ENCODE measurements at places on chromosomes 11 and 22. TPM values are rescaled to one million over a fixed set of nuclear protein-coding genes. Genes with fewer than 3 reads are reported as not detected.

- H3K36me3 ChIP-seq: no peaks in the 10 kb centered on the region
- no peak overlapping the region for H3K27ac ChIP-seq
- DNase-seq: no peak
- no peak overlapping the region for H3K4me3 ChIP-seq
These were observed 117.0 kb downstream of the FANCF start for GRCh38 chr11:22508665-22509064.

DNA sequence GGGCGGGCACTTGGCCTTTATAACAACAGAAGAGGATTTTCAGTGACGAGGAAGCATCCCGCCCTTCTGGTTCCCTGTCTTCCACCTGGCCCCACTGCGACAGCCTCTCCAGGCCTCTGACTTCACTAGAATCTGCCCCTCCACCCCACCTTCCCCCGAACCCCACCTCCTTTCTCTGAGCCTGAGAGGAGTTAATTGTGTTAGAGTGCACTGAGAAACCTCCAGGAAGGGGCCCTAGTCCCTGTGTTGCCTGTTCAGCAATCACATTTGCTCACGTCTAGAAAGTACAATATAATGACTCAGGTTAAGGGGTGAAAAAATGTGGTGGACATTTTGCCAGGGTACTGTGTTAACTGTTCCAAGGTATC lies 38.8 kb downstream of the PTPRJ start:
- peak; percentile 61 for DNase-seq
- peak overlapping the region; percentile 9 for H3K4me3 ChIP-seq
- H3K27me3 ChIP-seq: no peaks in the 10 kb centered on the region
- peak overlapping the region; percentile 73 for H3K27ac ChIP-seq

- H3K4me1 ChIP-seq: no peaks in the 10 kb centered on the region
- H3K27ac ChIP-seq: no peak overlapping the region
- no peaks in the 10 kb centered on the region for H3K27me3 ChIP-seq
- peaks cover 10% of the 10 kb centered on the region for H3K36me3 ChIP-seq
- no peak for DNase-seq
- H3K4me3 ChIP-seq: no peak overlapping the region
These were observed 106.3 kb downstream of the ATXN10 start for GRCh38 chr22:45777852-45778375.

- DNase-seq: no peak
- H3K36me3 ChIP-seq: no peaks in the 10 kb centered on the region
- no peak overlapping the region for H3K27ac ChIP-seq
- H3K4me3 ChIP-seq: no peak overlapping the region
These were observed 684.9 kb upstream of the CCDC90B start for GRCh38 chr11:83971063-83971462.

DNA sequence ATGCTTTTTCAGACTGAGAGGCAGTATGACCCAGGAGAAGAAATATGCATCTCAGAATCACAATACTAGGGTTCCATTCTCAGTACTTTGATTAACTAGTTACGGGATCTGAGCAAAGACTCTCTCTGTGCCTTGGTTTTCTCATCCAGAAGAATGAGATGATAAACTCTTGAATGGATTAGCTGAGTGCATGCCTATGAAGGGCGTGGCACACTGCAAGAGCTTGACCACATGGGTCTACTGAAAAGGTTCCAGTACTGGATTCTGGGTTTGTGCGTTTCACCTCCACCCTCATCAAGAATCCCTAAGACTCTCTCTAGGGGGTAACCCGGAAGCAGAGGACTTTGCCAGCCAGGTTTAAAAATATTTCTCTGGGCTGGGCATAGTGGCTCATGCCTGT lies 25.6 kb downstream of the PGA5 start:
- H3K4me3 ChIP-seq: no peak overlapping the region
- H3K4me1 ChIP-seq: no peaks in the 10 kb centered on the region
- H3K27me3 ChIP-seq: no peaks in the 10 kb centered on the region
- peaks cover 15% of the 10 kb centered on the region for H3K36me3 ChIP-seq
- DNase-seq: no peak

DNA sequence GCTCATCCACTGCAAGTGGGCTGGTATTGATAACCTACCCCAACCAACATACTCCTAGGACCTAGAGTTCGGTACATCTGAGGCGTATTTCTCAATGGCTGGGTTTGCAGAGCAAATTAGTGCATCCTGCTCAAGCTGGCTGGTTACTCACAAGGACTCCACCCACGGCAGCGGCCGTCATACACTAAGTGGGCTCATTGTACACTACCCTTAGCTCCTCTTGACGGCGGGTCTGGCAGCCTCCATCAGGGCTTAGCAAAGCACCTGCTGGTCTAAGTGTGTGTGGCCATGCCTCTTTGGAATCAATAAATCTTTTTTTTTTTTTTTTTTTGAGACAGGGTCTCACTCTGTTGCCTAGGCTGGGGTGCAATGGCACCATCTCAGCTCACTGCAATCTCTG lies 20.2 kb upstream of the KCNJ11 start:
- no peaks in the 10 kb centered on the region for H3K36me3 ChIP-seq
- H3K4me1 ChIP-seq: no peaks in the 10 kb centered on the region
- no peak overlapping the region for H3K4me3 ChIP-seq
- H3K27me3 ChIP-seq: peaks cover 4% of the 10 kb centered on the region
- no peak for DNase-seq
- H3K27ac ChIP-seq: no peak overlapping the region

Gene GGTLC3
- not detected for total RNA-seq

- no peaks in the 10 kb centered on the region for H3K36me3 ChIP-seq
- no peaks in the 10 kb centered on the region for H3K27me3 ChIP-seq
- no peaks in the 10 kb centered on the region for H3K4me1 ChIP-seq
- no peak overlapping the region for H3K4me3 ChIP-seq
- no peak overlapping the region for H3K27ac ChIP-seq
These were observed 420.6 kb upstream of the CNTN5 start for GRCh38 chr11:98600103-98600502.

- no peak for DNase-seq
- no peaks in the 10 kb centered on the region for H3K27me3 ChIP-seq
- H3K36me3 ChIP-seq: peaks cover 55% of the 10 kb centered on the region
- peak overlapping the region; percentile 58 for H3K4me3 ChIP-seq
These were observed 12.8 kb downstream of the ATM start for GRCh38 chr11:108235633-108236032.

DNA sequence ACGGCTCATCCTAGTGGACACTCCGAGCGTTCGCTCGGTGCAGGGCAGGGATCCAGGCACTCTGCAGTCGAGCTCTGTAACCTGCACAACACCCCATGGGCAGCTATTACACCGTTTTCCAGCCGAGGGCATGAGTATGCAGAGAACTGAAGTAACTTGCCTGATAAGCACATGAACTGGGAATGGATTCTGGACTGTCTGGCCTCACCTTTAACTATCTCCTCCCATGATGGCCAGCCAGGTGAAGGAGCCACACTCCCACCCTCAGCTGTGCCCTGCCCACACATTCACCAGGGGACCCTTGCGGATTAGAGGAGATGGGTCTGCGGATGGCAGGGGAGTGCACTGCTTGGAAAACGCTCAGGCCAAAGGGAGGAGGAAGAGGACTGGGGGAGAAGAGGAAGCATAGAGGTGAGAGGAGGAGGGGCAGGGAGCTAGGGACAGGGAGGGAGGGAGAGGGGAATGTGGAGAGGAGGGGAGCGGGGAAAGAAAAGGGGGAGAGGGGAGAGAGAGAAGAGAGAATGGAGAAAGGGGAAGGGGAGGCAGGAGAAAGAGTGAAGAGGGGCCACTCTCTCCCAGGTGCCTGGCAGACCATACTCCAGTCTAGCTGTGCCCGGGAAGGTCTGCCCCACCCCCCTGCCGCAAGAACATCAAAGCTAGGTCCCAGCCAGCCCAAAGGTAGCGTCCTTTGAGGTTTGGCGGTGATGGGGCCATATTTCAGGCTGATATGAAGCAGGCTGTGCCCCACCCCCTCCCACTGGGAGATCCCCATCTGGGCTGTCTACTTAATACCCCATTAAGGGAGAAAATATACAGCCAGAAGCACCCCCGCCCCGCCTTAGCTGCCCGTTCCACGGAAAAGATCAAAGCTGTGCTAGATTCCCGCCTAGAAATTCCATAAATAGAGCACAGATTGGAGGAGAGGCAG lies 33.2 kb upstream of the TCF20 start:
- H3K27me3 ChIP-seq: no peaks in the 10 kb centered on the region
- H3K36me3 ChIP-seq: no peaks in the 10 kb centered on the region
- H3K27ac ChIP-seq: no peak overlapping the region
- H3K4me3 ChIP-seq: no peak overlapping the region
- peaks cover 53% of the 10 kb centered on the region for H3K4me1 ChIP-seq
- DNase-seq: peak; percentile 56

Gene OR52H1
- total RNA-seq: not detected

Gene NRIP3
- total RNA-seq: 1.1 TPM

Gene ADM2
- total RNA-seq: 6.8 TPM

DNA sequence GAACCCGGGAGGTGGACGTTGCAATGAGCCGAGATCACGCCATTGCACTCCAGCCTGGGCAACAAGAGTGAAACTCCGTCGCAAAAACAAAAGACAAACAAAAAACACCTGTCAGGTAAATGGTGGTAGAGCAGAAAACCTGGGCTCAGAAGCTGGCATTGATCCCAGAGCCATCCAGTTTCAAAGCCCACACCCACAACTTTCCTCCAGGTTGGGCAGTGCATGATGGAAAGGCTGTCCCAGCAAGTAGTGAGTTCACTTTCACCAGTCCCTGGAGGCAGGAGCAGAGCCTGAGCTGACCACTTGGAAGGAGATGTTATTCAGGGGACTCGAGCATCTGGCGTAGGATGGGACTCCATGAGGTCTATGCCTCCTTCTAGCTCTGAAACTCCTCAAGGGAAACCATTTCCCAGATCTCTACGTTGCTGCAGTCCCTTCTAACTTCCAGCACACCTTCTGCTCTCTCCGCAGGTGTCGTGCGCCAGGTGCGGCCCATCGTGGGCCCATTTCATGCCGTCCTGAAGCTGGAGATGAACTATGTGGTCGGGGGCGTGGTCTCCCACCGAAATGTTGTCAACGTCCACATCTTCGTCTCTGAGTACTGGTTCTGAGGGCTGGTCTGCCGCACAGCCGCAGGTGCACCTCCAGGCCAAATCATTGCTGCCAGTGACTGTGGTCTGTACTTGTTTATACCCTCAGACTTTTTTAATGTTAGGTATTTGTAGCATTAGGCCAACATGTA lies 71.6 kb upstream of the ATXN10 start:
- H3K27me3 ChIP-seq: peaks cover 2% of the 10 kb centered on the region
- H3K4me3 ChIP-seq: no peak overlapping the region
- H3K36me3 ChIP-seq: no peaks in the 10 kb centered on the region
- no peaks in the 10 kb centered on the region for H3K4me1 ChIP-seq
- no peak for DNase-seq

Gene RAG1
- total RNA-seq: 0.16 TPM

Gene SLC1A2
- not detected for total RNA-seq

DNA sequence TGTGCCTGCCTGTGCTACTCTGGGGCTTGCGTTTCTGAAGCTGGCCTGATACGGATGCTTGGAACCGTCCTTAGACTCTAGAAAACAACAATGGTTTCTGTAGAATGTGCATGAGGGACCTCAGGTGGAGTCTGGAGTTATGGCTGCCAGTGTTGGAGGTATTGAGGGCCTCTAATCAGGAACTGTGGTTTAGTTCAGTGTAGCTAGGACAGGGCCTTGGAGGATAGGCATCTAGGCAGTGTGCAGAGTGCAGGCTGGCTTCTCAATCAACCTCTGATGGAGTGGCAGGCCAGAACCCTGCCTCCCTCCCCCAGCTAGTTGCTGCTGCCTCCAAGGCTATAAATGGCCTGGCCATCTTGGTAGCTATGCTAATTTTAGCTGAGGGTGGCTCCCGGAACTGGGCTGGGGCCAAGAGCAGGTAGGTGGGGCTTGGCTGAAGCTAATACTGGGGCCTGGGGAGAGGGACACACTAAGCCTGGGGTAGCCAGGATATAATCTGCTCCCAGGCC lies 4.0 kb downstream of the STIM1 start:
- DNase-seq: peak; percentile 65
- H3K27me3 ChIP-seq: no peaks in the 10 kb centered on the region
- H3K4me3 ChIP-seq: peak overlapping the region; percentile 82
- H3K36me3 ChIP-seq: peaks cover 37% of the 10 kb centered on the region
- peaks cover 65% of the 10 kb centered on the region for H3K4me1 ChIP-seq

Gene SMTNL1
- total RNA-seq: not detected

DNA sequence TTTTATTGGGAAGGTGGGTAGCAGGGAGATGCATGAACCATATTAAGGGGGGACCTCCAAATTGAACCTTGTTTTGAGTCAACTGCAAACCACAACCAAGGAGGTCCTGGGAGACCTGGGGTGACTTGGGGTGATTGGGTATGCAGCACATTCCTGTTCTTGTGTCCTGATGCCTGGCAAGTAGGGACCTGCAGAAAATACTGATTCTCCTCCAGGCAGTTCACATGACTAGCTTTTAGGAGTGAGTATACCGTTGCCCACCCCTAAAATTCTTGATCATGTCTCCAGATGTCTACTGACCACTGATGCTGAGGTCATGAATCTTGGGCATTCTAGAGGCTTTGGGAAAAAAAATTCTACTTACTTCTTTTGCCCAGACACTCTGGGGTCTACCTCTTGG lies 6.3 kb downstream of the EHF start:
- no peaks in the 10 kb centered on the region for H3K36me3 ChIP-seq
- peaks cover 31% of the 10 kb centered on the region for H3K27me3 ChIP-seq

- H3K27ac ChIP-seq: no peak overlapping the region
- DNase-seq: no peak
- no peaks in the 10 kb centered on the region for H3K36me3 ChIP-seq
- H3K4me3 ChIP-seq: no peak overlapping the region
These were observed 118.8 kb downstream of the DBX1 start for GRCh38 chr11:20041499-20041898.

DNA sequence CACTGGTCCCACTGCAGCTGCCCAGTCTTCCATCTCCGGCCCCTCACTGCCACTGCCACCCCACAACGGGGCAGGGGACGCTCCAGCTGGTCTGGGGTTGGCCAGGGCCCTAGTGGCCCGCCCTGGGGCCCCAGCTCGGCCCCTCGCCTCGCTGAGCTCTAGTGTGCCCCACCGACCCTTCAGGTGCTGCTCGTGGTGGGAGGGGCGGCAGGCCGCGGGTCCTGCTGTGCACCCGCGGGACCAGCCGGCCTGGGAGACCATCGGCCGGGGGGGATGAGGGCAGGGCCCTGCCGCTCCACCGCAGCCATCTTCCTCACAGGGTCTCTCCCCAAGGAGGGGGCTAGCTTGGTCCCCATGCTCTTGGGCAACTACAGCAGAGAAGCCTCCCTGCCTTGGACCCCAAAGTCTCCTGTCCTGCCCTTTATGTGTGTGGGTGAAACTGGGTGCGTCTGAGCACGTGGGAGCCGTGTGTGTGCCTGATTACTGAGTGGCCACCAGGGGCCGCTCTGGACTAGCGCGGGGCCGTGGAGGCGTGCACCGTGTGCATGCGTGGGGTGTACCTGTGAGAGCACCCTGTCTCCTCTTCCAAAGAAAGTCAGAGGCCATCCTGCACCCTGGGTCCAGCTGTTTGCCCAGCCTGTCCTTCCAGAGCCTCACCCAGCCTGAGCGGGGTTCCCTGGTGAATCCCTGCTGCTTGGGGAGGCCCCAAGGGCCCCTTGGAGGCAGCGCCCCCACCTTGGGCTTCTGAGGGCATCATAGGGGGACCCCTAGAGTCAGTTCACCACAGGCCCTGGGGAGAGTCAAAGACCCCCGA lies 6.0 kb upstream of the ACR start:
- H3K4me3 ChIP-seq: no peak overlapping the region
- no peaks in the 10 kb centered on the region for H3K27me3 ChIP-seq
- peaks cover 2% of the 10 kb centered on the region for H3K4me1 ChIP-seq
- peak; percentile 70 for DNase-seq
- H3K27ac ChIP-seq: no peak overlapping the region

- DNase-seq: no peak
- peaks cover 58% of the 10 kb centered on the region for H3K36me3 ChIP-seq
- no peaks in the 10 kb centered on the region for H3K27me3 ChIP-seq
- no peak overlapping the region for H3K4me3 ChIP-seq
- H3K4me1 ChIP-seq: peaks cover 8% of the 10 kb centered on the region
These were observed 9.9 kb downstream of the PCSK7 start for GRCh38 chr11:117221775-117222517.

Data from activated CD8-positive, alpha-beta T cell treated with anti-CD3 and anti-CD28 coated beads for 36 hours (primary cell).